SJSA1 (cell line): ENCODE measurements at places on chromosomes 13 and 19. TPM values are rescaled to one million over a fixed set of nuclear protein-coding genes. Genes with fewer than 3 reads are reported as not detected.

- H3K27ac ChIP-seq, result peak overlapping the region; percentile 98
- peaks cover 13% of the 10 kb centered on the region for H3K36me3 ChIP-seq
- H3K27me3 ChIP-seq, result no peaks in the 10 kb centered on the region
- DNase-seq, result peak; percentile 78
- H3K4me3 ChIP-seq, result peak overlapping the region; percentile 29
Observed at GRCh38 chr19:47226426-47227351, 4.3 kb downstream of the BBC3 start.

DNA sequence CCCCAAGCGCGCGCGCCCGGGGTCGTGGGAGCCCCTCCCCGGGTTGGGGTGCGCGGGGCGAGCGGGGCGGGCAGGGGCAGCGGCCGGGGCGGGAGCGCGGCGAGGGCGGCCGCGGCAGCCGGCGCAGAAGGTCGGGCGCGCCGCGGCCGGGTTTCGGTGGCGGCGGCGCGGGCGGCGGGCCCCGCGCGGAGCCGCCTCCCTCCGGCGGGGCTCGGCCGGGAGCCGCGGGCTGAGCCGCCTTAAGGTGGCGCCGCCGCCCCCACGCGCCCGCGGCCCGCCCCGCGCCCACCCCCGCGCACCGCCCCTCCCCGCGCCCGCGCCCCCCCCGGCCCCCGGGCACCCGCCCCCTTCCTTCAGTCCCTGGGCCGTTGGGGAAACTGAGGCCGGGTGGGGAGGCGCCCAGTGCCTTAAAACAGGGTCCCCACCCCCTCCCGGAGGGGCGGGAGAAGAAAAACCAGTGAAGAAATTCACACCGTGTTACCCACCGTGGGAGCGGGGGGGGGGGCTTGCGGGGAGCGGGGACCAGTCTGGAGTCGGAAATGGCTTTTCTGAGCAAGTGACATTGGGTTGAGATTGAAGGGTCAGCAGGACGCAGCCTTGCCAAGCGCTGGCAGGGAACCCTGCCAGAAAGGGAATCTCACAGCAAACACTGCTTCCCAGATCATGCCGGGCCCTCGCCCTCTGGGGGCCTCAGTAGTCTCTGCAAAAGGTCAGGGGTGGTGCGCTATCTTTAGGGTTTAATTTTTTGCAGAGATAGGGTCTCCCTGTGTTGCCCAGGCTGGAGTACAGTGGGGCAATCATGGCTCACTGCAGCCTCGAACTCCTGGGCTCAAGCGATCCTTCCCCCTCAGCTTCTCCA is at the start of gene TLE2:
Gene TLE2, minus strand, starts transcription at position 216 of the 859 bp plus-strand sequence. CDS start 376 bp downstream, outside the sequence.
- H3K36me3 ChIP-seq, result 0 out of 2 replicates have a peak, but pooled peaks cover 5% of the 10 kb centered on the region
- H3K27ac ChIP-seq, result no peak within 1 kb of the TSS
- peak within 1 kb of the TSS; percentile 44 for H3K4me3 ChIP-seq
- H3K4me1 ChIP-seq, result peaks cover 36% of the 10 kb centered on the region
- H3K27me3 ChIP-seq, result no peaks in the 10 kb centered on the region

DNA sequence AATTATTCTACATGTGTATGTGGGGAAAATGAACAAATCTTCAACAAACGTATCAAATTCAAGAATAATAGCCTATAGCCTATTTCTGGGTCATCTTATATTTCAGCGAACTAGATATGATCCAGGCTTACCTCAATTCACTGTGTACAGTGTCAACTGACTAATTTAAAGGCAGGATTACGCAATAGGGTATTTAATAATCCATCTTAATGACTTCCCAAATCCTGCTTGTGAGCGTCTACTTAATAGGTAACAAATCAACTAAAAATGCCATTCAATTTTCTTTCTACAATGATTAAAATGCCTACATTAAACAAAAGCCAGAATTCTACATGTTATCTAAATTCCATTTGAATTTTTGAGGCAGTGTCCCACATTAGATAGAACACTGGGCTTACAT is 67.0 kb downstream of the USP12 start:
- H3K27ac ChIP-seq, result no peak overlapping the region
- H3K4me1 ChIP-seq, result no peaks in the 10 kb centered on the region
- H3K4me3 ChIP-seq, result no peak overlapping the region
- H3K27me3 ChIP-seq, result no peaks in the 10 kb centered on the region
- peaks cover 16% of the 10 kb centered on the region for H3K36me3 ChIP-seq

The RASL11A gene
- 1.6 and 1.9 TPM in 2 replicates for total RNA-seq

The CAPN12 gene
- not detected in 2 replicates for total RNA-seq

GRCh38 chr13:79684371-79684770 is 203.4 kb downstream of the NDFIP2 start:
- no peak overlapping the region for H3K27ac ChIP-seq
- H3K27me3 ChIP-seq, result no peaks in the 10 kb centered on the region
- no peaks in the 10 kb centered on the region for H3K36me3 ChIP-seq
- no peak for DNase-seq
- no peak overlapping the region for H3K4me3 ChIP-seq

- no peak for DNase-seq
- H3K4me3 ChIP-seq, result peak overlapping the region; percentile 5
- peaks cover 2% of the 10 kb centered on the region; the same call in 1 of the 2 replicates for H3K27me3 ChIP-seq
Observed at GRCh38 chr13:84934911-84935310, 864.3 kb downstream of the SLITRK6 start.

GRCh38 chr13:37379841-37380240 is 218.7 kb downstream of the POSTN start:
- H3K36me3 ChIP-seq, result no peaks in the 10 kb centered on the region
- no peak overlapping the region for H3K27ac ChIP-seq
- no peak for DNase-seq
- H3K4me3 ChIP-seq, result no peak overlapping the region
- H3K27me3 ChIP-seq, result no peaks in the 10 kb centered on the region

DNA sequence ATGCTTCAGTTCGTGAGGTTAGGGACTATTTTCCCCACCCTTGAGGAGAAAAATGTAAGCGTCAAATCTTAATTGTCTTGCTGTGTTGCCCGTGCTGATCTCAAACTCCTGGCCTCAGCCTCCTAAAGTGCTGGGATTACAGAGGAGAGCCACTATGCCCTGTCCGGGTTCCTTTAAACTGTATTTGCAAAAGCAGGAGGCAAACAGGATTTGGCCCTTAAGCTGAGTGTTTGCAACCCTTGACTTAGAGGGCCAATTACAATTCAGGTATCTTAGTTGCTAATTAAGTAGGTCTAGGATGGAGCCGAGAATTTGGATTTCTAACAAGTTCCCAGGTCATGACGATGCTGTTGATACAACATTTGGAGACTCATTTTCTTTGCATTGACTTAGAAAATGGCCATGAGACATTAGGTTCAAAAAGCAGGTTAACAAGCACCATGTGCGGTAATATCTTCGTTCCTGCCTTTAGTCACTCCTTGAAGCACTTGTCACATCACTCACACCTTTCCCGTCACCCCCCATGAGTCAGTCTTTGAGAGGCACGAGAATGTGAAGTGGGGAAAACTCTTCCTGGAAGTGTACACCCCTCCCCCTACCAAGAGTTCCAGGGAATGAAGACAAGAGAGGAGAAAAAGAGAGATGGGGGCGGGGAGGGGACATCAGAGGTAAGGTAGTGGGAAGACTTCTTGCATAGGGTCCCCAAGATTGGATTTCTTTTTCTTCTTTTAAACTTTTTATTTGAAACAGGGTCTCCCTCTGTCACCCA is 2.6 kb downstream of the NAPSA start:
- no peak for DNase-seq
- no peaks in the 10 kb centered on the region for H3K4me1 ChIP-seq
- no peak overlapping the region for H3K4me3 ChIP-seq
- H3K27me3 ChIP-seq, result no peaks in the 10 kb centered on the region; the same call in 1 of the 2 replicates
- H3K27ac ChIP-seq, result no peak overlapping the region
